ENCODE measurements at places on chromosomes 2 and 18.

DNA sequence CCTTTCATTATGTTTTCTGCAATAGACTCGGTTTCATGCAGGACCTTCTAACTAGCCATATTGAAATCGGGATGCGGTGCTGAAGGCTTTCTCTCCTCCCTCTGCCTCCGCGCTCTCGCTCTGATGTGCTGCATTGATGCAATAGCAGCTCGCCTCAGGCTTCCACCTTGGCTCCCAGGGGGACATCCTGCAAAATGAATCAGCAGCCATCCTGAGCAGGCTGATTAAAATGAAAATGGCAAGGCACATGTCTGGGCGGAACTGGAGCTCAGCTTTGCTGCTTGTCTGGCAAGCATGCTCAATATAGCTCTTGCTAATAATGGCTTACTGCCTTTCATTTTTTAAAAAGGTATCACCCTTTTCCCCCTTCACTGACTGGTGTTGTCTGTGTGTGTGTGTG is 806 bp upstream of the MYT1L start:
- no peak for DNase-seq

DNA sequence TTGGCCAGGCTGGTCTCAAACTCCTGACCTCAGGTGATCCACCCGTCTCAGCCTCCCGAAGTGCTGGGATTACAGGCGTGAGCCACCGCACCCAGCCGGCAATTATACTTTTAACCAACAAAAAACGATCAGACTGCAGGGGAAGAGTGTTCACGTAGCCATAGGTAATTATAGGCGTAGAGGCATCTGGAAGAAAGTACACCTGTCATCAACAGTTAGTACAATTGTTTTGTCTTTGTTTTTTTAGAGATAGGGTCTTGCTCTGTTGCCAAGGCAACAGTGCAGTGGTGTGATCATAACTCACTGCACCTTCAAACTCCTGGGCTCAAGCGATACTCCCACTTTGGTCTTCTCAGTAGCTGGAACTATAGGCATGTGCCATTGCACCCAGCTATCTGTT is 20.0 kb downstream of the ST3GAL5 start:
- no peak for DNase-seq

DNA sequence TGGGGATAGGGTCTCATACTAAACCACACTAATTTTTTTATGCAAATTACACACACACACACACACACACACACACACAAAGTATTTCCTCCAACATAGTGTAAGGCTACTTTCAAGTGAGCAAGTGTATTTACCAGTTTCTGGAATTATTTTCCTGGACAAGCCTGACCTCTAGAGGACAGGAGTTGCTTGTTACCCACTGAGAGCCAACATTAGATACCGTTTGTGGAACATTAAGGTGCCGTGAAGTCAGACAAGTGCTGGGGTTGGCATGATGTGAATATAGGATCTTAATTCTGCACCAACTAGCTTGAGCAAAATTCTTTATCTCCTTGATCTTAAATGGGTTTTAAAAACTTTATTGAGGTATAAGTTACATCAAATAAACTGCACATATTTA is 39.3 kb upstream of the SERPINB2 start:
- no peak for DNase-seq

DNA sequence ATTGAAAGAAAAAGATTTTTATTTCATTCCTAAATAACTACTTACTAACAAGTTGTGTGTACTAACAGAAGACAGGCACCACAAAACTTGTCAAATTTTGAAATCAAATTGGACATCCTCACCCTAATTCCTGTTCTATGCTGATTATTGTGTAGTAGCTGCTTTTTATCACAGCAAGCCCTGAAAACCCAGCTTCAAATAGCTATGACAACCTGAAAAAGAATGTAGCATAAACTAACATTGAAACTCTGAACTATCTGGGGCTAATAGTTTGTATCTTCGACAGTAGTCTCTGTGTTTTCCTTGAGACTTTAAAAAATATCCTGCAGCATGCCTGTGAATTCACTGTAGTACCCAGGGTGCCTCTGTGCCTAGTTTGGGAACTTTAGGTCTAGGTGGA is 122.6 kb downstream of the WDPCP start:
- no peak for DNase-seq

DNA sequence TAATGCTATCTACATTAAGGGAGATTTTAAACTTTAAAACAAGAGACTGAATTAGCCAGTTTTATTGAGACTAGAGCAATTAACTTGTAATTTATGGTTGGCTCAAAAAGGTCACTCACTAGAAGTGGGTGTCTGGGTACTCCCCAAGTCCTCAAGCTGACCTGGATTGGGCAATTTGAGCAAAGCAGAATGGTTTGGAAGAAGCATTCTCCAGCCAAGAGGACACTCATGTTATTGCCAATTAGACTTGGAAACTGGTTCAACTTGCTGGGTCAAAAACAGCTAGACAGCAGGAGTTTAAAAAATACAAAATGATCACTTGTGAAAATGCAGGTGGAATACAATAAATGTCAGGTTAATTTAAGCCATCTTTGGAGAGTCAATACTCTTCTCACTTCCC is 29.5 kb upstream of the MYO1B start:
- DNase-seq: no peak

DNA sequence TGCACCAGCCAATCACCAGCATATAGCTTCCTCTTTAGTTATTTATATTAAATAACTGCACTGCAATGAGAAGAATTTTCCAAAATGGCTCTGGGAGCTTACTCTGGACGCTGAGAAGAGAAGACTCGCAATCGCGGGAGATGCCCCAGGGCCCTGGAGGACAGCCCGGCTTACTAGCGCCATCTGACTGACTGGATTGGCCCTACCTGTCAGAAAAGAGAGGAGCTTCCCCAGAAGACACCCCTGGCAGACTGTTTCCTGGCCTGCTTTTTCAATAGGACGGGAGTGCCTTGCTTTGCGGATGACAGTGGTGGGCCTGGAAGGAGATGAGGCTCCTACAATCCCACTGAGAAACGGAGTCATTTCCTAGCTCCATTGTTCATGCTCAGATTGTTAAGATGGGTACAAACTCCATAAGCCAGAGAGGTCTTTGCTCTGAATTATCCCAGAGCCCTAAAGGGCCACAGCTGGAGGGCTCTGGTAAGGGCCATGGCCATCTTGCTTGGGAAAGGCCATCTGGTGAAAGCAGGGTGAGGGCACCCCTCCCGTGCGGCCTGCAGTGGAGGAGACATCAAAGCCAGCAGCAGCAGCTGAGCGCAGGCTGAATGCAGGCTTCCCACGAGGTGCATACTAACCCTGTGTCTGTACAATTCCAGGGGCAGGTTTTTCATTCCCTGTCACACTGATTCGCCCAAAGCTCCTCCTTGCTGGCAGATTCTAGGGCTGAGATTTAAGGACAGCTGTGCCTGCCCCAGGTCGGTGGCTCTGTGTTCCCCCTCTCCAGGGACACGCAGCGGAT is 92.1 kb downstream of the GALR1 start:
- no peak for DNase-seq

DNA sequence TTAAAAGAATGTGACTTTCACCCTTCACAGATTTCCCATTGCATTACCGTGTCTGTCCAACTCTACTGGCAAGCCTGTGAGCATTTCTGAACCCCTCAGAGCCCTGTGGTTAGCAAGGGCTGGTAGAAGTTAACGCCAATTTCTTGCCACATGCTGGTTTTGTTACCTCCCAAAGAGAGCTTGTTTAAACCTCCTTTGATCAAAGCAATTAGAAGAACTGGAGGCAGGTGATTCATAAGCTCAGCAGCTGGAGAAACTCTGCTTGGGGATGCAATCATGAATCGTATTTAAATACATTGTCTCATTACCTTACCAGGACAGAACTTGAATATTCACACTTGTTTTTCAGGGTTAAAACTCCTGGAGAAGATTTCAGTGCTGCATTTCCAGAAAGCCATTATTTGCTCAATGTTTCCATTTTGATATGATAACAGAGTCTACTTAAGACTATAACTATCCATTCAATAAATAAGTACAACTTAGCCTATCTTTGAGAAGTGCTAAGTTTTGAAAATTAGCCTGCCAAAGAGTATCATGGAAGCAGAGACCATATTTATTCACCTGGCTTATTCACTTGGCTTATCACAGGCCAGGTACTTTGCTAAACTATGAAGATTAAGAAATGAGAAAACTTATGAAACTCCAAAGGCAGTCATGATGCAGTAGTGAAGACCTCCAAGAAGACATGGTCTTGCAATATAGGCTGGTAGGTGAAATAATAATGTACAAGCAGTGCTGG is 292.8 kb downstream of the INSIG2 start:
- no peak for DNase-seq

- DNase-seq: no peak
Measured at GRCh38 chr2:15142069-15142689, 419.0 kb downstream of the NBAS start.

GRCh38 chr2:75522543-75523312 is 38.0 kb downstream of the EVA1A start:
- DNase-seq: no peak

- no peak for DNase-seq
Measured at GRCh38 chr2:15965564-15966019, 25.2 kb downstream of the MYCN start.

- DNase-seq: no peak
Measured at GRCh38 chr2:233674995-233675394, 3.3 kb downstream of the UGT1A9 start.

DNA sequence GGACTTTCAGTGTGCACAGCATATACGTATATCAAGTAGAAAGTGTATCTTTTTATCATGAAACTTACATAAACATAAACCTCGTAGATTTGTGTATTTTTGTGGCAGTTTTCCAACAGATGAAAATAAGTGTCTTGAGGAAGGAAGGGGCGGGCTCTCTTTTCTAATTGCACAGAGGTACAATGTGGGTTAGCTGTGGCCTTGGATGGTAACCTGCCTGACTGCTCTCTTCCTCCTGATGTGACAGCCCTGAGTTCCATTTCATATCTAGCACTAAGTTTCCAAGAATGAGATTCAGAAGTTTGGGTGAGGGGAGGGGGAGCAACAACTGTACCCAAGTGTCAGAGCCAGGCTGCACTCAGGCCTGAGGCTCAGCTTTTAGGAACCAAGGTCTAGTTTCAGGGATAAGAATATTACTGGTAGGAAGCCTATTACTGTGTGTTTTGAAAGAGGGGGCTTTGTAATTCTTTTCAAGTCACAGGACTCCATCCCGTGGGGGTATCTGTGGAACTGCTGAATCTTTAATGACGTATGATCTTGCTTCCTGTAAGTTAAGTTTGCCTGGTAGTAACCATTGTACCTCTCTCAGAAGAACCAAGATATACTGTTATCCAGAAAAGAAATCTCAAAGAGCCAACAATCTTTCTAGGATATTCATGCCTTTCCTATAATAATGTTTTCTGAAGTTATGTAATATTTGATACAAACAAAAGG is 483.7 kb downstream of the PTPRM start:
- DNase-seq: no peak

DNA sequence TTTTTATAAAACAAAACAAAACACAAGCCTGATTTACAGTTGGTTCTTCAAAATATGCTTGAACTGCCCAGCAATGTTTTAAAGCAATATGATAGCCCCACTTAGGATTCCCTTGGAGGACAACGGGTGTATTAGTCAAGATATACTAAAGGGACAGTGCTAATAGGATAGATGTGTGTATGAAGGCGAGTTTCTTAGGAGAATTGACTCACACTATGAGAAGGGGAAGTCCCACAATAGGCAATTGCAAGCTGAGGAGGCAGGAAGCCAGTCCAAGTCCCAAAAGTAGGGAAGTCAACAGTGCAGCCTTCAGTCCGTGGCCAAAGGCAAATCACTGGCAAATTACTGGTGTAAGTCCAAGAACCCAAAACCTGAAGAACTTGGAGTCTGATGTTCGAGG is 167.9 kb downstream of the CBLN2 start:
- no peak for DNase-seq

- no peak for DNase-seq
Measured at GRCh38 chr2:3146175-3146574, 231.4 kb downstream of the EIPR1 start.

GRCh38 chr2:134611316-134611715 is 107.5 kb downstream of the TMEM163 start:
- DNase-seq: no peak

DNA sequence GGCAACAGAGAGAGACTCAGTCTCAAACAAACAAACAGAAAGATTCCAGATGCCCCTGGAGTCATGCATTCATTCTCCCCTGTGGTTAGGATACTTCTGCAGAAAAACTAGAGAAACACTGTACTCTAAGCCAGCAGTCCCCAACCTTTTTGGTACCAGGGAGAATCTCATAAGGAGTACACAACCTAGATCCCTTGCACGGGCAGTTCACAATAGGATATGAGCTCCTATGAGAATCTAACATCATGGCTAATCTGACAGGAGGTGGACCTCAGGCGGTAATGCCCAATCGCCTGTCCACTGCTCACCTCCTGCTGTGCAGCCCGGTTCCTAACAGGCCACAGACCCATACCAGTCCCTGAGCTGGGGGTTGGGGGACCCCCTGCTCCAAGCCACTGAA is 18.3 kb downstream of the PSME4 start:
- DNase-seq: no peak

DNA sequence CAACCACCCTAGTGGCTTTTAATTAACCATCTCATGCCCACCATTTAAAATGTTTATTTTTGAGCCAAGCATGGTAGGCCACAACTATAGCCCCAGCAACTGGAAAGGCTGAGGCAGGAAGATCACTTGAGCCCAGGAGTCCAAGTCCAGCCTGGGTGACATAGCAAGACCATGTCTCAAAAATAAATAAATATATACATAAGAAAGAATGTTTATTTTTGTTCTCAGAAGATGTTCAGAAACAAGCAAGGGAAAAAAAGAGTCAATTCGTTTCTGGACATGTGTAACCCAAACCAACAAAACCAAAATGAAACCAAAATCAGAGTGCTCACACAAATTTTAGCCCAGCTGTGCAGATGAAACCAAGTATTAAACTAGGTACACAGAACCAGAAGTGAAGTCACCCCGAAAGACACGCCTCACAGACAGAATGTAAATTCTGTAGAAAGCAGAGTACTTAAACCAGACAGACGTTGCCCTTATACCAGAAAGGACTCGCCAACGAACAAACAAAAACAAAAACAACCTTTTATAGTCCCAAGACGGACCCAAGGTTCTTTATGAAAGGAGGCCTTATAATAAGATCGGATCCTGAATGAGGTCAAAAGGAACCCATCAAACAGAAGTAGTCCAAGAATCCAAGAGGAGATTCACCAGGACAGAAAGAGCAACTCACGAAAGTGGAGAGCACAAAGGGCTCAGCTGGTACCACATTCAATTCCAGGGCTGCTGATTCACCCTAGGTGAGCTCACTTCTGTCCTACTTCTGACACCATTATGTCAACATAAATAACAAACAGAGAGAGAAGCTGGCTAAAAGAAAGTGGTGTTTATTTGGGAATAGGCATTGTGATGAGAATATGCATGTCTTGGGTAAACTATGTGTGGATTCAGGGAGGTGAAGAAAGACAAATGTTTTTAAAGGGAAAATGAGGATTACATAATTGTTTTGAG is 31.8 kb upstream of the MTCL1 start:
- no peak for DNase-seq
